ENCODE measurements at places on chromosomes 5 and 9.

DNA sequence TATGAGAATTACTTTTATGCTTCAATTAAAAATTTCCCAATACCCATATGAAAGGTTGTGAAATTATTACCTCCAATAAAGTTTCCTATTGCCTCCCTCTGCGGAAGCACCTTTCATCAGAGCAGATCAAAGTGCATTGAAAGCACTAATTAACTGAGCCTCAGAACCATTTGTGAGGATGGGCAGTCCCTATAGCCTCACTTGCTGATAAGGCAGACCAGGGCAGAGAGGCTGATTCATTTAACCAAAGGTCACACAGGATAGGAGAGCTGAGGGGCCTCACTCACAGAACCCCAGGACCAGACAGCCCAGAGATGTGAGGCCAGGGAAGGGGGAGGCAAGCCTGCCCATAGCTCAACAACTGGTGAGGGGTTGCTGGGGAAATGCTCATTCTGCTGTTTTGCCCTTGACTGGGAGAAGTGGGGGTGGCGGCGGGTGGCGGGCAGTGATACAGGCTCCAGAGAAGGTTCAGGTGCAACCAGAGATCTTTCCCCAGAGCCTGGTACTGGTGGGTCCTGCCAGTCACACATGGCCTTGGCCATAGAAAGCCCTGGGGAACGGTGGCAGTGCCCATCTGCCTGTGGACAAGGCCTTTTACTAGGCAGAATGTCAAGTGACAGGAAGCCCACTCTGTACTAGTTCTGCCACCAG lies 57.9 kb downstream of the MACROH2A1 start:
- no peak for DNase-seq

DNA sequence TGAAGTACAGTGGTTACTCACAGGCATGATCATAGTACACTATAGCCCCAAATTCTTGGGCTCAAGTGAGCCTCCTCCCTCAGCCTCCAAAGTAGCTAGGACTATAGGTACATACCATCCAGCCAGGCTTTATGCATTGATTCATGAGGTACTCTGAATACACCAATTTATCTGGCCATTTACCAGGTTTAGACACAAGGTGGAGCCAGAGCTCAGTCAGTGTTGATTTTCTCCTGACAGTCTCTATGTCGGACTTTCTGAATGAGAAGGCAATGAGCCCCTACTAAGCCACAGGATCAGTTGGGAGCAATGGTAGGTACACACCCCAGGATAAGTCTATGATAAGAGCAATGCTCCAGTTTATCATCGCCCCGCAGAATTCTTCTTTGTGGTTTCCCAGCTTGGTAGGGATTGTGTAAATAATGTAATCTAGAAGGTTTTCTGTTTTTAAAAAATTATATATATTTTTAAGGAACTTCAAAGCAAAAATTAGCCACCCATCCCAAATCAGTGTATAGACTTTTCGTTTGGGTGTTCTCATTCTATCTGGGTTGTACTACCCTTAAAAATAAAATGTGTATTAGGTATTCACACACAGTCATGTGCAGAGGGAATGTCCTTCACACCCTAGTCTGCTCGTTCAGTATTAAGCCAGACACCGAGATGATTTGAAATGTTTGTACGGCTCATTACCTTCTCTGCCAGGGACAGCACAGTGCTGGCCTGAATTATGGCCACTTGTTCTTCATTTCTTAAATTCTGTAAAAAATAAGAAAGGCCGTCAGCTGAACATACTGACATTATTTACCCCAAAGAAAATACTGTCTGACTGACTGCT lies 118.4 kb upstream of the DPYSL3 start:
- peak; percentile 73 for DNase-seq

GRCh38 chr9:71793386-71794105 lies 25.2 kb upstream of the CEMIP2 start:
- DNase-seq: peak; percentile 82

- no peak for DNase-seq
Measured at GRCh38 chr5:1352231-1353219, 7.6 kb upstream of the CLPTM1L start.
